ENCODE measurements at places on chromosomes 1 and 21. TPM values are rescaled to one million over a fixed set of nuclear protein-coding genes. Genes with fewer than 3 reads are reported as not detected.

The ST7L gene
- 7.5 TPM for polyA plus RNA-seq

The RAB3GAP2 gene
- polyA plus RNA-seq = 25.6 TPM

The ATPAF1 gene
- 55.1 TPM for polyA plus RNA-seq

The PLXNA2 gene
- 0.15 TPM for polyA plus RNA-seq

The LCE1C gene
- not detected for polyA plus RNA-seq
